Activated CD4-positive, alpha-beta memory T cell treated with anti-CD3 and anti-CD28 coated beads for 36 hours (primary cell): ENCODE measurements at places on chromosomes 3 and 15.

DNA sequence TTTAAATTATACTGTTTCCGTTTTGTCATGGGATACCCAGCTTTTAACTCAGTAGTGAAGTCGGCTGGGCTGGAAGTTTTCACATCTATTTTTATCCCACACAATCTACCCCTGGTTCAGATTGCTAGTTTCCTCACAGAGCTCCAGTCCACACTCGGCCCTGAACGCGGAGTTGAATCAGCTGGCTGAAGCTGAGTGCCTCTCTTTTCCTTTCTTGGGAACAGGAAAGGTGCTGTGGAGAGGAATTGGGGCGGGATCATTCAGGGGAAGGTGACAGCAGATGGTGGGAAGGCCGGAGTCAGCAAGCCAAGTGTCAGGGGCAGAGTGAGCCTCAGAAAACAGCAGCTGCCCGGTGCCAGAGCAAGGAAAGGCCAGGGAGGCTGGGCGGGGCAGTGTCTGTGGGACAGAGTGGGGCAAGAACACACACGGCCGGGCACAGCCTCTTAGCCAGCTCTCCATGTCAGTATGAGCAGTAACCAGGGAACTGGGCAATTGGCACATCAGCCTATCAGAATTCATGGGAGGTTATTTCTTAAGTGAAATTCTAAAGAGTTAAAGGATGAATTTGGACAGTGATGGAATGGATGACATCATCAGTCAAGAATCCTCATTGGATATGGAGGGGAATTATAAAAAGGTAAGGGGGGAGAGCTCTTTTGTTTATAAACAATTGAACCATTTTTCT lies 135.7 kb upstream of the IL12A start:
- no peak for DNase-seq

- DNase-seq: no peak
Observed at GRCh38 chr3:66376568-66376967, 124.3 kb downstream of the LRIG1 start.

GRCh38 chr3:192215-192929 lies 4.2 kb upstream of the CHL1 start:
- DNase-seq: no peak

DNA sequence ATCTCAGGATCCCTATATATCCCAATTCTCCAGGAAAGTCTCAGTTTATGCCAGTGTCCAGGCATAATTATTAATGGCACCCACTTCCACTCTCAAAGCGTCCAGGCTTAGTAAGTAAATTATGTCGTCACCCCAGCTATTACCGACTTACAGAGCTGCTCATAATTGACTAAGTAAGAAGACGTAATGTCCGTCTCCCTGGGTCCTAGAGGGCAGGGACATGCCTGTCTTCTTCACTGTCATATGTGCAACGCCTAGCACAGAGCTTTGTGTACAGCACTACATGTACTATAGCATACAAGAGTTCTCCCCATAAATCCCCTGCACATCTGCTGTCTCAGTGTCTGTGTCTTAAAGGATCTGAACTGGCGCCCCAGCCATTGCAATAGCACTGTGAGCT lies 23.9 kb upstream of the HRH1 start:
- no peak for DNase-seq
